ENCODE measurements at places on chromosomes 6 and 20.

DNA sequence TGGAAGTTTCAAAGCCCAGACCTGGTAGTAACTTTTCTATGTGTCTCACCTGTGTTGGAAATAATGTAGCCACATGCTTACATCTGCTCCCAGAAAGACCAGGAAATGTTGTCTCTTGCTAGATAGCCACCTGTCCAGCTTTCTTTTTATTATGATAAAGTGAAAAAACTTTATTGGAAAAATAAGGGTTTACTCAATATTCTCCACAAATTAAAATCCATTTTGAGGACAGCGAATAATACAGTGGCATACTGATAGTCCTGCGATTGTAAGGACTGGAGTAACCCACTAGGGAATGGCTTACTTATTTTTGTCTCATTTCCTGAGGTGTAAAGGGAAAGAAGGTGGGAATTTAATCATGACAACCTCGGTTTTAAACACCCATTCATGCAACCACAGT lies 100.1 kb downstream of the HFE start:
- no peak for DNase-seq

DNA sequence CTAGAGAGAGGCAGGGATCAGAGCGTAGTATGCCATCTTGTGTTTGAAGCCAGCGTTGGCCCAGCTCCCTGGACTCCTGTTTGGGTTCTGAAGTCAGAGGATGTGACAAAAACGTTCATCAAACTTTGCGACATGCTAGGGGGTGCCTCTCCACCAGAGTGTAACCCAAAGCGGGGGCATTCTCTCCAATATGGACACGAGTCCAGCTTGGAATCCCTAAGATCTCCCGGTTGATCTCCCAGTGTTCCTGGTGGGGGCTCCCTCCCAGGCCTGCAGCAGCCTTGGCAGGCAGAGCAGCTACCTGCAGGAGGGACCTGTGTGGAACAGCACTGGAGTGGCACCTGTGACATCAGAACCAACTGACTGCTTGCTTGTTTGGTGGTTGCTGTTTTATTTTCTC lies 218.8 kb upstream of the ECI2 start:
- no peak for DNase-seq

DNA sequence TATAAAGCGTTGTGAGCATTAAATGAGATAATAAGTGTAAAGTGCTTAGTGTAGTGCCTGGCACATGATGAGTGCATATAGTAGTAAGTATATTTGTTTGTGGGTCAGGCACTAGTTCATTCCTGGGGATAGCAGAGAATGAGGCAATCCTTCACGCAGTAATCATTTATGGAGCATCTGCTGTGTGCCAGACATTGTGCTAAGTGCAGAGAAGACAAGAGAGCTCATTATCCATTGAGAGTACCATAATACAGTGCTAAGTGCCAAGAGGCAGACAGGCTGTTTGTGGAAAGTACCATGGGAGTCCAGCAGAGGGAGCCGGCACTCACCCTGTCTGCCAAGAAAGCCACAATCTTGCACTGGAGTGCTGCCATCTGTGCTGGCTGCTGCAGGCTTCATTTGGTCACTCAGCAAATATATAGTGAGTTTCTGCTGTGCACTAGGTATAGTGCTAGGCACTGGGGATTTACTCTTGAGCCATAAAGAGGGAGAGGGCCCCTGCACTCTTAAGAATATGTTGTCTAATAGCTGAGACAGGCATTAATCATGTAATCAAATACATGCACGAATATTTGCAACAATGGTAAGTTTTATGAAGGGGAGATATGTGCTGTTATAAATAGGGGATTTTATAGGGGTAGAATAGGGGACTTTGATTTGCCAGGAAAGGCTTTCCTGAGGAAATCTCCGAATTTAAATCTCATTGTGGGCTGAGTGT lies 12.9 kb upstream of the MROH8 start:
- DNase-seq: peak; percentile 88

GRCh38 chr6:159196430-159196975 lies 27.3 kb downstream of the FNDC1 start:
- DNase-seq: no peak

DNA sequence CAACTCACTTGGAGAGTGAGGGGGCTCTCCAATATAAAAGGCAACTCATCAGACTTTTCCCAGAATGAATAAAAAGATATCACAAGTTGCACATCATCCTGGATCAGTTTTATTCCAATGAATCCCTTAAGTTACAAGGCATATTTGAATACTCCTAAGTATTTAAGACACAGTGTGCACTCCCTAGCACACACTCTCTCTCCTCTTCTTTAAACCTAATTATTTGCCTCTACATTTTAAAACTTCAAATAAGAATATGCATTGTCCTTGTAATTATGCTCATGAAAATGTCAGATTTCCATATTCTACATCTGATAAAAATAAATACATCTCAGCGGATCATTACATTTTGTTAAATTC lies 273.6 kb downstream of the ADGB start:
- DNase-seq: no peak

DNA sequence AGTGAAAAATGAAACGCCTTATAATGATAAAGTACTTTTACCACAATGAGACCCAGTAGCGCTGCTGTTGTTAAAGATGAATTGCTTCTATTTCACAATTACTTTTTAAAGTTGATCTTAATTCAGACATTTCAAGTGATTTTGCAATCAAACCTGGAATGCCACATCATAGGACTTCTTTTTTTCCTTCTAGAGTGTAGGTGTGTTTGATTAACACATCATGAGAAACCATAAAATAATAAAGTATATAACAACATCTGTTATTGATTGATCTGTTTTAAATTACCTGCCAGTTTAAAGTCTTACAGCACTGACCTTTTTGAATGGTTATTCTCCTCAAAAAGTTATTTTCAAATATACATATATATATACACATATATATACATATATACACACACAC lies 38.6 kb downstream of the HEBP2 start:
- DNase-seq: no peak

GRCh38 chr6:142714951-142715785 lies 229.8 kb downstream of the HIVEP2 start:
- no peak for DNase-seq

DNA sequence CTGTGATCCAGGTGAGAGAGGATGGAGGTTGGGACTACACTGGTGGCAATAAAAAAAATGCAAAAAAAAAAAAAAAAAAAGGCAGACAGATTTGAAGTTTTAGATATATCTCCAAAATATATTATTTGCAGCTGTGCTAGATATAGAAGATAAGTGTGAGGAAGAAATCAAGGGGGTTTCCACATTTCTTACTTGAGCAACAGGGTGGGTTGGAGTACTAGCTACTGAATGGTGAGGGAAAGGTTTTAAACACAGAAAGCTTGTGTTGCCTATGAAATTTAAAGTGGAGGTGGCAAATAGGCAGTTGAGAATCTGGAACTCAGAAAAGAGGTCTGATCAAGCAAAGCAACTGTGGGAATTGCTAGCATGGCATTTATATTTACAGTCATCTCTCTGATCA lies 59.9 kb upstream of the GNRH2 start:
- no peak for DNase-seq

GRCh38 chr6:155126727-155127439 lies 131.8 kb downstream of the TIAM2 start:
- DNase-seq: no peak

- DNase-seq: no peak
These were observed 1.7 kb upstream of the WFDC2 start for GRCh38 chr20:45467861-45468260.

Data from NCI-H1436 treated with DMSO at 0.1 percent for 48 hours (cell line).